ENCODE measurements at places on chromosomes 11 and 22.

GRCh38 chr11:12376259-12377081 lies 901 bp upstream of the PARVA start:
- peak overlapping the region; percentile 82 for H3K4me3 ChIP-seq
- peaks cover 2% of the 10 kb centered on the region for H3K27me3 ChIP-seq
- no peaks in the 10 kb centered on the region for H3K36me3 ChIP-seq
- no peak for DNase-seq
- H3K27ac ChIP-seq, result no peak overlapping the region
- no peaks in the 10 kb centered on the region for H3K4me1 ChIP-seq

DNA sequence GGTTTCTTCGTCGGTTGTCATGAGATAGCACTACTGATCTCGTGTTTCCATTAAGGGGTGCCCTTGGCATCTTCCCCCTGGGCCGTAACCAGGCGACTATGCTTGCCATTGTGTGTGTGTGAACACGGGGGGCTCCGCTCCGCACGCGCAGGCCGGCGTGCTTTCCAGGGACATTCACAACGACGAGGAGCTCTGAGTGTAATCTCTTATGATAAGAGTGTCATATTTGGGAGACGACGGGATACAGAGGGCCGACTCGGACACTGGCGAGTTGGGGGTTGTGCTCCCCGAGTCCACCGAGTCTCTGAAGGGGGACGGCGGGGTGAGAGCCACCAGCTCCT lies 170.9 kb upstream of the CTSC start:
- H3K27me3 ChIP-seq, result no peaks in the 10 kb centered on the region
- H3K27ac ChIP-seq, result no peak overlapping the region
- H3K4me1 ChIP-seq, result peaks cover 4% of the 10 kb centered on the region
- H3K4me3 ChIP-seq, result peak overlapping the region; percentile 67
- no peaks in the 10 kb centered on the region for H3K36me3 ChIP-seq

DNA sequence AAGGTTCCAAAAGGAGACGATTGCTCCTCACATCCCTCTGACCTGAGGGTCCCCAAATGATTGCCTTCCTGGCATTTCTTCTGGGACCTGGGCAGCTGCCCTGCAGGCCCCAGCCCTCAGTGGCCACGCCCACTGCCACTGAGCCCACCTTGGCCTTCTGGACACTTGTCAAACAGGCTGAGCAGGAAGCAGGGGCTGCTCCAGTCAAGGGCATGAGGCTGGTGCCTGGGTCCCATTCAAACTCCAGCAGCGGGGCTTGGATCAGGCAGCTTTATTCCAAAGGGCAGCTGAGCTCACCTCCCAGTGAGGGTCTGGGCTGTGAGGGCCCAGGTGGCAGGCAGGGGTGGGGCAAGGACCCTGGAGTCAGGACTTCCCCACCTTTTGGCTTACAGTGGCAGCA lies 13.6 kb downstream of the KCTD17 start:
- H3K4me1 ChIP-seq, result peaks cover 9% of the 10 kb centered on the region
- no peak overlapping the region for H3K4me3 ChIP-seq
- peaks cover 45% of the 10 kb centered on the region for H3K27me3 ChIP-seq
- no peak overlapping the region for H3K27ac ChIP-seq
- H3K36me3 ChIP-seq, result no peaks in the 10 kb centered on the region
- DNase-seq, result no peak

DNA sequence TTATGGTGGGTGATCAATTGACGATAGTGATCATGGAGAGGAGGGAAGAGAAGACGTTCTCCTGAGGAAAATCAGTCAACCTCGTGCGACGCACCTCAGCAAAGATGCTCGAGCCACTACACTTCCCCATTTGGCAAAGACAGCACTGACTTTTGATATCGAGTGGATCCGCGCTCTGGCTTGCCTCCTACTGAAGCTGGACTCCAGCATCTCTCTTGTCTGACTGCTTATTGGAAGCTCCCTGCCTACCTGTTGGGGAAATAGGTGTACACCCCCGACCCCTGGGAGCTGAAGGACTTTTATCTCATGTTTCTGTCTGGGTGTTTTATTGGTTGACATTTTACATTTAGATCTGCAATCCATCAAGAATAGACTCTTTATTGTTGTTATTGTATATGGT lies 476.8 kb upstream of the B3GAT1 start:
- no peak for DNase-seq
- H3K27me3 ChIP-seq, result no peaks in the 10 kb centered on the region
- H3K27ac ChIP-seq, result no peak overlapping the region
- no peaks in the 10 kb centered on the region for H3K36me3 ChIP-seq
- H3K4me3 ChIP-seq, result no peak overlapping the region

DNA sequence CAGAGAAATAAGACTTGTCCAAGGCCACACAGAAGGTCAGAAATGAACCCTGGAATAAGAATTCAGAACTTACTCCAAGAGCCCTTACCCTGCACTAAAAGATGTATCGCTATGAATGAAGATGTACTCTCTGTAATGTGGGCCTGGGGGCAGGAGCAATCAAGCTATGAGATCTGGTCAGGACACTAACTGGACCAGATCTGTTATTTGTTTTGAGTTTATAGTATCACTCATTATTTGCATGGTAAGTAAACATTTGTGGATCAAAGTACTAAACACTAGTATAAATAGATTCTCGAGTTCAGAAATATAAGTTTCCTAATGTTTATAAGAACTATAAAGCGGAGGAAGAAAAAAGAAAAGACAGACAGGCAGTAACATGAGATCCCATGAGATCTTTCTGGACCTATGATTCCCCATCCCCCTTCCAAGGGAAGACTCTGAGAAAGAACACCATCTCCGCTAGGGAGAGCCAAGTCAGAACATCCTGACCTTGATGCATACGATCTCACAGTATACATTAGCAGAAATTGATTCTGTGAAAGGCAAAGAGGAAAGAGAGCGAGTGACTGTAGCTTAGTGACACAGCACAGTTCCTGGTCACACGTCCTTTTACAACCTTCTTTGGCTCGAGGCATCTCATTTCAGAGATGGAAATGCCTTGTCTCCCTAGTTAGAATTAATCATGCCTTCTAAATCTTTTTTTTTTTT lies 71.2 kb downstream of the USP35 start:
- no peak overlapping the region for H3K4me3 ChIP-seq
- H3K27ac ChIP-seq, result no peak overlapping the region
- no peaks in the 10 kb centered on the region for H3K36me3 ChIP-seq
- no peaks in the 10 kb centered on the region for H3K4me1 ChIP-seq

GRCh38 chr11:86101941-86102407 lies 33.1 kb upstream of the PICALM start:
- H3K4me1 ChIP-seq, result no peaks in the 10 kb centered on the region
- no peaks in the 10 kb centered on the region for H3K27me3 ChIP-seq
- H3K36me3 ChIP-seq, result no peaks in the 10 kb centered on the region
- H3K27ac ChIP-seq, result no peak overlapping the region
- H3K4me3 ChIP-seq, result no peak overlapping the region

DNA sequence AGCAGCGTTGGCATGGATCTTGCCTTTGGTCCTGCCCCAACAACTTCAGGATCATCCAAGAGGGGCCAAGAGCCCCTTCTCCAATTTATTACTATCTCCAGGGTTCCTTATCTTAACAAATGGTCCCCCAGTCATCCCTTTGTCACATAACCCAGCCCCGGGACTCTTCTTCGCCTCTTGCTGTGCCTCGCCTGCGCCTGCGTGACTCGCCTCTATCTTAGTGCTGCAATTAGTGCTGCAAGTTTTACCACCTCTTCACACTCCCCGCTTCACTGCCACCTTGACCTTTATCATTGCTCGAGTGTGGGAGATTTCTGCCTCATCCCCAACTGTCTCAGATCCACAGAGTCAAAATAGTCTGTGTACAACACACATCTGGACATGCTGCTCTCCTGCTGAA lies 4.0 kb upstream of the IGSF22 start:
- no peak overlapping the region for H3K4me3 ChIP-seq
- H3K27ac ChIP-seq, result no peak overlapping the region
- no peaks in the 10 kb centered on the region for H3K36me3 ChIP-seq

DNA sequence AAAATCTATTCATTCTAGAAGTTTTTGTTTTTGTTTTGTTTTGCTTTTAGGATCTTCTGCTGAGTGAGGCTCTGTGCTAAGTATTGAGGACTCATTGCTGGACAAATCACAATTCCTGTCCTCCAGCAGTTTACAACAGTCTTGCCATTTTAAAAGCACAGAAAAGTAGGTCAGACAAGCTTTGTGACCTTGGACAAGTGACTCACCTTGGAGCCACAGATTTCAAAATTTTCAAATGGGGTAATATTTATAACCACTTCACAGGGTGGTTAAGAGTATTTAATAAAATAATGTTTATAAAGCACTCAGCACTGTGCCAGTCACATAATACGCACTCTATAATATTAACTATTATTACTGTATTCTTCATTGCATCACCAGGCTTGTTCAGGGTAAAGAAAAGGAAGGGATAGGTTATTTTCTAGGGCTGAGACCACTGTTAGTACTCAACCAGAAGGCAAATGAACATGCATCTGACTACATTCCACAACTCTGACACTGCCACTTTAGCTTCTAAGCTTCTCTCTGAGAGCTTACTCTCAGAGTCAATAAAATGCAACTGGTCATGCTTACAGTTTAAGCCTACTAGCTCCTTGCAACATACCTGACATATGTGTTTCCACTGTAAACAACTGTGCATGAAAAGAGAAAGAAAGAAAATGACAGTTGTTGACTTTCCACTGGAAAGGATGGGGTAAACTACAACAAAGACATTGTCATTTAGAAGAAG lies 63.2 kb upstream of the FIBIN start:
- H3K36me3 ChIP-seq, result no peaks in the 10 kb centered on the region
- H3K27ac ChIP-seq, result no peak overlapping the region
- H3K27me3 ChIP-seq, result no peaks in the 10 kb centered on the region
- H3K4me1 ChIP-seq, result no peaks in the 10 kb centered on the region
- no peak overlapping the region for H3K4me3 ChIP-seq

DNA sequence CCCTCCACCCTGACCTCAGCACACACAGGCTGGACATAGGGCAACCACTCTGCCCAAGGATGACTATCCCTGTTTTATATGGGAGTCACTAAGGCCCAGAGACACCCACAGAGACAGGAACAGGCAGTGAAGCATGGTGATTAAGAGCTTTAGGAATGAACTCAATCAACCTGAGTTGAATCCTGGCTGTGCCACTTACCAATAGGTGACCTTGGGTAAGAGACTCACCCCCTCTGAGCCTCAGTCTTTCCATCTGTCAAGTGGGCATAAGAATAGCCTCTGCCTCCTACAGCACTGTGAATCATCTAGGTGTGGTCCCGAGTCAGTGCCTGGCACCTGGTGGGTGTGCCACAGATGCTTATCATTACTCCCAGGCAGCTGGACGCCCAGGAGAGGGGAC lies 6.8 kb downstream of the CRYBB1 start:
- no peak overlapping the region for H3K27ac ChIP-seq
- H3K36me3 ChIP-seq, result no peaks in the 10 kb centered on the region
- peaks cover 23% of the 10 kb centered on the region for H3K27me3 ChIP-seq
- no peak for DNase-seq

DNA sequence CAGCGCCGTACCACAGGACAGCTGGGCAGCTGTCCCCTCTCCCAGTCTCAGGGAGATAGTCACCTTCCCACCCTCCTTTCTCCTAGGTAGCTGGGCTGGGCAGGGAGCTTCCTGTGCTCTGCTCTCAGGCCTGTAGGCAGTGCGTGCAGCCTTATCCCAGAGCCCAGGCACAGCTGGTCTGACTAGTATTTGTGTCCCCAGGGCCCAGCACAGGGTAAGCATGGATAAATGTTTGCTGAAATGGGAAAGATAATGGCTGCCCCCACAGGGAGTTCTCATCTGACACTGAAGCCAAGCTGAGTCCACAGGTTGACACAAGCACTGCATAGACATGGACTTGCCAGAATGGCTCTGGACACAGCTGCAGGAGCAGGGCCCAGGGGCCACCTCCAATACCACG lies 9.8 kb downstream of the SLC15A3 start:
- no peak for DNase-seq
- H3K4me3 ChIP-seq, result no peak overlapping the region
- no peak overlapping the region for H3K27ac ChIP-seq
- no peaks in the 10 kb centered on the region for H3K36me3 ChIP-seq
- no peaks in the 10 kb centered on the region for H3K27me3 ChIP-seq

GRCh38 chr11:8656291-8656690 lies 26.2 kb downstream of the TRIM66 start:
- H3K36me3 ChIP-seq, result no peaks in the 10 kb centered on the region
- H3K27me3 ChIP-seq, result no peaks in the 10 kb centered on the region
- DNase-seq, result no peak
- H3K27ac ChIP-seq, result no peak overlapping the region
- H3K4me1 ChIP-seq, result no peaks in the 10 kb centered on the region

DNA sequence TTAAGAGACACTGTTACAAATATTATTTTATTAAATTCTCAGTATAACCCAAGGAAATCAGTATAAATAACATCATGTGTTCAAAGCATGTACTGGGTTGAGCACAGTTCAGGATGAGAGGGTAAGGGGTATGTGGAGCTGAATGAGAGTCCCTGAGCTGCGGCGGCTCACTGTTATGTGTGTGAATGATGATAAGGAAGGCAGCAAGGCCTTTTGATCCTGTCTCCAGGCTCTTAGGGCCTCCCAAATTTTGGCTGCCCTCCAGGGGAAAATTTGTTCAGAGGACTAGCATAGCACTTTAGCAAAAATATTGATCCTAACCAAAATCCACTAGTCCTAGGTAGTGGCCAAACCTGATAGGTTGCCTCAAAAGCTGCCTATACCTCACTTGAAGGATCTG lies 86.1 kb upstream of the SPON1 start:
- H3K27me3 ChIP-seq, result no peaks in the 10 kb centered on the region
- no peak overlapping the region for H3K27ac ChIP-seq
- no peaks in the 10 kb centered on the region for H3K36me3 ChIP-seq
- H3K4me1 ChIP-seq, result no peaks in the 10 kb centered on the region

GRCh38 chr22:48743601-48744282 lies 1083.9 kb downstream of the BRD1 start:
- no peaks in the 10 kb centered on the region for H3K36me3 ChIP-seq
- no peak overlapping the region for H3K4me3 ChIP-seq
- no peaks in the 10 kb centered on the region for H3K4me1 ChIP-seq
- DNase-seq, result no peak
- H3K27me3 ChIP-seq, result no peaks in the 10 kb centered on the region
- H3K27ac ChIP-seq, result no peak overlapping the region

DNA sequence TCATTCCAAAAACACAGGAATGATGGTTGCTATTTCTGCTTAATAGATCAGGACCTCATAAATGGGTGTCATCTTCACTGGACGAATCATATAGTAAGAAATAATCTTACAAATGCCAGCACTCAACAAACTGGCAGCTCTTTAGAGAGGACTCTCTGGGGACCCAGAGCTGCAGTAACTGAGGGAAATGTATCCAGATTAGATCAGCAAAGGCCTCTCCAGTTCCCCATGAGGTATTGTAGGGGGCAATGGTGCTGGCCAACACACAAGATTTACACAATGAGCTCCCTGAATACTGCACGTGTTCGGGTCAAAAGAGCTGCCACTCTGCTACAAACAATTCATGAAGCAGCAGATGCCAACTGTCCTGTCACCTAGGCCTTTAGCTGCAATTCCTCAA lies 110.2 kb downstream of the RBFOX2 start:
- H3K36me3 ChIP-seq, result no peaks in the 10 kb centered on the region
- peaks cover 4% of the 10 kb centered on the region for H3K4me1 ChIP-seq
- no peak overlapping the region for H3K4me3 ChIP-seq
- no peak for DNase-seq
- no peaks in the 10 kb centered on the region for H3K27me3 ChIP-seq
- H3K27ac ChIP-seq, result no peak overlapping the region

GRCh38 chr11:74809801-74810200 lies 61.2 kb downstream of the RNF169 start:
- no peaks in the 10 kb centered on the region for H3K27me3 ChIP-seq
- no peak overlapping the region for H3K4me3 ChIP-seq
- no peak for DNase-seq
- no peak overlapping the region for H3K27ac ChIP-seq
- no peaks in the 10 kb centered on the region for H3K36me3 ChIP-seq

- H3K4me3 ChIP-seq, result no peak overlapping the region
- no peaks in the 10 kb centered on the region for H3K27me3 ChIP-seq
- DNase-seq, result no peak
- H3K36me3 ChIP-seq, result no peaks in the 10 kb centered on the region
- H3K4me1 ChIP-seq, result no peaks in the 10 kb centered on the region
Measured at GRCh38 chr11:80436547-80436946, 995.7 kb upstream of the TENM4 start.
